Karpas-422 (cell line): ENCODE measurements at places on chromosomes 6 and 20.

DNA sequence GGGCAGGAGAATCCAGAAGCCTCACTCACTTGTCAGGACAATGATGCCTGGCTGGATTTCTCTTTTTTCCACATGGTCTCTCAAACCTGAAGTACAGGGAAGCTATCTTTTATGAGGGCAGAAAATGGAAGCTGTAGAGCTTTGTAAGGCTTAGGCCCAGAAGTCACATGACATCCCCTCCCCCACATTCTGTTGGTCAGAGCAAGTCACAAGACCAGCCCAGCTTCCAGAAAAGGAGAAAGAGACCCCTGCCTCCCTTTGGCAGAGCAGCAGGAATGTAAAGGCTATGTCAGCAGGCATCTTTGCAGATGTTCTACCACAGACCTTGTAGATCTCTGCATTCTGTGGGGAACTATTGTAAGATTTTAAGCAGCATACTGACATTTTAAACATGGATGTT, 245.5 kb downstream of the SLC35F1 start:
- no peaks in the 10 kb centered on the region for H3K4me1 ChIP-seq
- H3K36me3 ChIP-seq: no peaks in the 10 kb centered on the region
- no peak overlapping the region for H3K27ac ChIP-seq
- H3K27me3 ChIP-seq: no peaks in the 10 kb centered on the region
- DNase-seq: no peak

DNA sequence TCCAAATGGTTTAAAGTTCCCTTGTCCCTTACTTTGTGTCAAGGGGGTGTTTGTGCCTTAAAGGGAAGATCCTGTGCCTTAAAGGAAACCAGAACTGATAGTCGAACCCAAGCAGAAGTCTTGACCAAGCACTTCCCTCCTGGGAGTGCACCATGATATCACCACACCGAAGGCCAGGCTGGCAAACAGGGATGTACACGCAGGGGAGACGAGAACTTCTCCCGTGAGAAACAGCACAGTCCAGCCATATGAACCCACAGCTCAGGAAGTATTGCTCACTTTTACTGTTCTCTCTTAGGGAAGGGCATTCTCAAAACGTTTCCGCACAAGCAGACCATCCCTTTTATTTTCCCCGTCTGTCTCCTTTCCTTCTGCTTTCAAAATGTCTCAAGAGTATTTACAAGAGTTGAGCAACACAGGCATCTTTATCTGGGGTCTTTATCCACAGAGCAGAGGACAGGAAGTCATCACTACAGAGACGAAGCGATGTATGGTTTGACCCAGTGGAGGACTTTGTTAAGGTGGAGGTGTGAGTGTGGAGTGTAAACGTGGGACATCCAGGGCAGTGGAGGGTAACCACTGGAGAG, 12.8 kb upstream of the SERPINB1 start:
- H3K4me1 ChIP-seq: peaks cover 49% of the 10 kb centered on the region
- no peaks in the 10 kb centered on the region for H3K36me3 ChIP-seq
- H3K27ac ChIP-seq: peak overlapping the region; percentile 93

- peaks cover 22% of the 10 kb centered on the region for H3K4me1 ChIP-seq
- no peaks in the 10 kb centered on the region for H3K27me3 ChIP-seq
- no peak for DNase-seq
- no peaks in the 10 kb centered on the region for H3K36me3 ChIP-seq
- peak overlapping the region; percentile 85 for H3K27ac ChIP-seq
These were observed 41.8 kb upstream of the UBR2 start for GRCh38 chr6:42522036-42522435.

GRCh38 chr6:150992262-150992661, 126.8 kb downstream of the MTHFD1L start:
- H3K4me1 ChIP-seq: no peaks in the 10 kb centered on the region
- peaks cover 25% of the 10 kb centered on the region for H3K36me3 ChIP-seq
- H3K27me3 ChIP-seq: no peaks in the 10 kb centered on the region
- no peak overlapping the region for H3K27ac ChIP-seq

DNA sequence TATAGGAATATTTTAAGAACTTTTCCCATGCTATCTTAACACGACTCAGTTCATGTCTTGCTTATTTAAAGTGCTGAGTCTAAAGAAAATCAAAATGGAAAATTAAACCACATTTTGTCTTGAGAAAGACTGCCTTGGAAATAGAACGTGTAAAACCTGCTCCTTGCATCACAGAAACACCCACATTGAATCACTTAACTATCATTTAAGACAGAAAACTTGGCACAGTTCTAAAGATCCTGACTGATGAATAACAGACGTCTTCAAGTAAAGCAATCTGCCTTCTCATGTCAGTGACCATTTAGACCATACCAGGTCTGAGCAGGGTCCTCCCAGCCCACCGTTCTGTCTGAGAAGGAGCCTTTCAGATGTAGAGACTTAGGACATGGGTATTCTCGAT, 7.4 kb downstream of the PERP start:
- H3K27ac ChIP-seq: no peak overlapping the region
- H3K27me3 ChIP-seq: peaks cover 3% of the 10 kb centered on the region; the same call in 1 of the 2 replicates
- DNase-seq: no peak
- H3K36me3 ChIP-seq: no peaks in the 10 kb centered on the region
- H3K4me1 ChIP-seq: no peaks in the 10 kb centered on the region
- no peak overlapping the region for H3K4me3 ChIP-seq

DNA sequence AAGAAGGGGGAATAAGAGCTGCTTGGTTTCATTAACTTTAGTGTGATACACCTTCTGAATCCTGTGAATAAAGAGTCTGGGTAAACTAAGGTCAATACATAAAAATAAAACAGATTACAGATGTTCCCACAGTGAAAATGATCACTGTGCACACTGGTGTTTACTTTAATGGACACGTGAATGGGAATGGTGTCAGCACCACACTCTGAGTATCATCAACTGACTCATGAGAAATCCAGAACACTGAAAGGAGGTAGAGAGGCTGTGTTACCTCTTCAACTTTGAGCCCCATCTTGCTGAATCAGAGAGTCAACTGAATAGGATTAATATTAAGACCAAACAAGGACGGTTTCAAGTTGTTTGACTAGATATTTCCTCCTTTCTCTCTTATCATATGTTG, 75.0 kb downstream of the ELOVL4 start:
- H3K36me3 ChIP-seq: no peaks in the 10 kb centered on the region
- H3K27ac ChIP-seq: no peak overlapping the region
- H3K27me3 ChIP-seq: 0 out of 2 replicates have a peak, but pooled peaks cover 4% of the 10 kb centered on the region
- H3K4me3 ChIP-seq: no peak overlapping the region
- no peak for DNase-seq
- H3K4me1 ChIP-seq: peaks cover 10% of the 10 kb centered on the region

GRCh38 chr6:155142168-155143028, 121.4 kb upstream of the CLDN20 start:
- no peak overlapping the region for H3K4me3 ChIP-seq
- H3K27me3 ChIP-seq: no peaks in the 10 kb centered on the region
- H3K27ac ChIP-seq: no peak overlapping the region
- no peaks in the 10 kb centered on the region for H3K4me1 ChIP-seq
- no peak for DNase-seq

- DNase-seq: peak; percentile 83
- H3K27me3 ChIP-seq: no peaks in the 10 kb centered on the region
- H3K36me3 ChIP-seq: no peaks in the 10 kb centered on the region
- no peak within 1 kb of the TSS for H3K27ac ChIP-seq
- peaks cover 25% of the 10 kb centered on the region for H3K4me1 ChIP-seq
These were observed at the start of gene CD83 for GRCh38 chr6:14117158-14118090. Gene CD83 (plus strand): TSS chr6:14117772. CDS start chr6:14117812, 40 bp downstream.

DNA sequence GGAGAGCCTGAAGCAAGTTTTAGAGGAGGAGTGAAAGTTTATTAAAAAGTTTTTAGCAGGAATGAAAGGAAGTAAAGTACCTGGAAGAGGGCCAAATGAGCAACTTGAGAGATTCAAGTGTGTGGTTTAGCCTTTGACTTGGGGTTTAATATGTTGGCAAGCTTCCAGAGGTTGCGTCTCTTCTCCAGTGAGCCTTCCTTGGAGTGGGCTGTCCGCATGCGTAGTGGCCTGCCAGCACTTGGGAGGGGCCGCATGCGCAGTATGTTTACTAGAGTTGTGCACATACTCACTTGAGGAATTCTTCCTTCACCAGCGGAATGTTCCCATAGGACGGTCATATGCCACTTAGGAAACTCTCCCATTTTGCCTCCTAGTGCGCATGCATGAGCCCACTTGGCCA, 235.2 kb downstream of the ALDH8A1 start:
- H3K27ac ChIP-seq: no peak overlapping the region
- H3K4me3 ChIP-seq: no peak overlapping the region

DNA sequence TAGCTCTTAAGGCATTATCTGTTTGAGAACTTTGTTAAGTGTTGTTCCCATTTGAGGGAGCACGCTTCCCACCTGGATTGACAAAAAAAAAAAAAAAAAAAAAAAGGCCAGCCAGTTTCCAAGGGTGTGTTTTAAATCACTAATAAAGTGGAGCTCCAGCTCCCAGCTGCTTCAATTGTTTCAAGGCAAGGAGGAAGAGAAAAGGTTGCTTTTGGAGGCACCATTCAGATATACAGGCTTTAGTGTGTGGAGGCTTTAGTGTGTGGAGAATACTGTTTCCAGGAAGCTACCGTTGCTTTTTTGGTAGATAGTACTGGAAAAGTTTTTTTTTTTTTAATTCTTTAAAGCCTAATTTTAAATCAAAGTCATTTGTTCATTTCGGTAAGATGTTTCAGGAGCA, 17.3 kb downstream of the BMP2 start:
- no peak for DNase-seq
- no peak overlapping the region for H3K4me3 ChIP-seq
- H3K27ac ChIP-seq: no peak overlapping the region
- H3K27me3 ChIP-seq: no peaks in the 10 kb centered on the region
- no peaks in the 10 kb centered on the region for H3K36me3 ChIP-seq

DNA sequence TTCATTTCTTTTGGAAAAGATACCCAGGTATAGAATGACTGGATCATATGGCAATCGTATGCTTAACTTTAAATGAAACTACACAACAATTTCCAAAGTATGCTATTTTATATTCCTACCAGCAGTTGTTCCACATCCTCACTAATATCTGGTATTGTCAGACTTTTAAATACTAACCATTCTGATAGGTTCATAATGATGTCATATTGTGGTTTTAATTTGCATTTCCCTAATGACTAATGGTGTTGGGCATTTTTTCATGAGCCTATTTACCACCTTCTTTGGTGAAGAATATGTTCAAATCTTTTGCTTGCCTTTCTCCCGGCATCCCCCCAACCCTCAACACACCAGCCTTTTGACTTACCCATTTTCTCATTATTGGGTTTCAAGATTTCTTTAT, 96.2 kb upstream of the HMGN3 start:
- no peaks in the 10 kb centered on the region for H3K36me3 ChIP-seq
- no peaks in the 10 kb centered on the region for H3K27me3 ChIP-seq
- no peak for DNase-seq
- no peak overlapping the region for H3K27ac ChIP-seq
- no peaks in the 10 kb centered on the region for H3K4me1 ChIP-seq

DNA sequence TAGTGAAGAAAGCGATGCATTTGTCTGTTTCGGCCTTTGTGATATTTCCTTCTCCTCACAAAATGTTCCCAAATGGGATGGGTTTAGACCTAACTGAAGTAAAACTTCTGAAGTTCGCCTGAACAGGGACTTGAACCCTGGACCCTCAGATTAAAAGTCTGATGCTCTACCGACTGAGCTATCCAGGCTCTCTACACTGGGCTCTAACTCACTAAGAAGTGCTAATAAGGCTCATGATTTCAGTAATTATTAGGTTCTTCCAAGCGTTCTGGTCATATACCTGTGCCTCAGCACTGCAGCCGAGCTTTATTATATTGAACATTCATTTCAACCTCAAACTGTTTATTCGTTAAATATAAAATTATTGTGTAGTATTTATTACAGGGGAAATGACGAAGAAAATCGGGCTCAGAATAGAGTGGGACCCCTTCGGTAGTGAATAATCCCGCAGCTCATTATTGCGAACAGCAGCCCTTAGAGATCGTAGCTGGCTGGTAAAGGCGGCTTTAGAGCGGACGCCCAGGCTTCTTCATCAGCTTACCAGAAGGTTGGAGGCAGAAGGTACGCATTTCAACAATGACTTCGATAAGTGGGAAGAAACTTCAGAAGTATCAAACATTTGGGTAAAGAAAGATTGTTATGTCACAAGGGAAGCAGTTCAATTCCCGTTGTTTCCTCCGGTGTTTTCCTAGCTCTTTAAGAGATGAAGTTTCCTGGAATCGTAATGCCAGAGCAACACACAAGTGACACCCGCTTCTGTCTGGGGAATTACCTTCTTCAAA, 119.0 kb upstream of the ZNF184 start:
- H3K36me3 ChIP-seq: no peaks in the 10 kb centered on the region
- peak; percentile 62 for DNase-seq
- no peak overlapping the region for H3K4me3 ChIP-seq
- H3K27me3 ChIP-seq: no peaks in the 10 kb centered on the region
- H3K4me1 ChIP-seq: no peaks in the 10 kb centered on the region

DNA sequence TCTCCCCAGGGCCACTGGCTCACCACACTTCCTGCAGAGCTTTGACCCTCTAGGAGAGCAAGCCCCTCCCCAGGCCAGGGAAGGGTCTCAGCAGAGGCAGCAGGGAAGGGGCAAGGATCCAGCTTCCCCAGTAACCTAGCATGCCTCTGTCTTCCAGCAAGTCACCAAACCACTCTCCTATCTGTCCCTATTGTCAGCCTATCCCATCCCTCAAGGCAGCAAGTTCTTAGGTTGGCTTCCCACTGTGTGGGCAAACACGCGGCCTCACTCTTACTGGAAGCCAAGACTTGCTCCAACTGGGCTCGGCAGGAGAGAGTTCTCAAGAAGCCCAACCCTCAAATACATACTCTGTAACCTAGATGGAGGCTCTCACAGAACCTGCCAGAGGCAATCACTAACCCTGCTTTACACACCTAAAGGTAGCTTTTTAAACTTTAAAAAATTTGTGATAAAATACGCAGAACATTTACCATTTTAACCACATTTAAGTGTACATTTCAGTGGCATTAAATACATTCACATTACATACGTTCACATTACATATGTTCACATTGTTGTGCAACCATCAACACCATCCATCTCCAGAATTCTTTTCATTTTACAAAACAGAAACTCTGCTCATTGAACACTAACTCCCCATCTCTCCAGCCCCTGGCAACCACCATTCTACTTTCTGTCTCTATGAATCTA, 58.5 kb downstream of the MRPL14 start:
- H3K4me1 ChIP-seq: peaks cover 10% of the 10 kb centered on the region
- DNase-seq: no peak
- H3K27me3 ChIP-seq: no peaks in the 10 kb centered on the region
- H3K4me3 ChIP-seq: no peak overlapping the region
- H3K27ac ChIP-seq: no peak overlapping the region

DNA sequence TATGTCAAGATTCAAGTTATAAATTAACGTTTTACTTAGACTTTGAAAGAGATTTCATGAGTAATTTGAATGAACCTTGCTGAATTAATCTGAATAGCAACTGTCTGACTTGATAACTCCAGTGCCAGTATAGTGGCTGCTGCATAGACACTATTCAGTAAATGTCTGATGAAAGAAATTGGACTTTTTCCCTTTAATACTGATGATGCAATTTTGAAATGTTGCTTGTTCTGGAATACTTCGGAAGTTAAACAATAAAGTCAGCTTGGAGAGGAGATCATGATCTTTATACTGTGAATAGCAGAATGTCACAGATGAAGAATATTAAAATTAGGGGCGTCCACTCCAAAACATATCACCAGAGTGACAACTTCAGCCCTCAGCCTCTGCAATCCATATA, 3.6 kb upstream of the PGBD1 start:
- peaks cover 18% of the 10 kb centered on the region for H3K4me1 ChIP-seq
- no peak overlapping the region for H3K27ac ChIP-seq
- H3K27me3 ChIP-seq: no peaks in the 10 kb centered on the region
- DNase-seq: no peak
- H3K36me3 ChIP-seq: peaks cover 15% of the 10 kb centered on the region; the same call in 1 of the 2 replicates

- no peaks in the 10 kb centered on the region for H3K36me3 ChIP-seq
- no peaks in the 10 kb centered on the region for H3K4me1 ChIP-seq
- H3K27ac ChIP-seq: no peak overlapping the region
- no peak for DNase-seq
These were observed 406.1 kb downstream of the MAFB start for GRCh38 chr20:40282941-40283340.
